ENCODE measurements at places on chromosomes 16 and 17.

DNA sequence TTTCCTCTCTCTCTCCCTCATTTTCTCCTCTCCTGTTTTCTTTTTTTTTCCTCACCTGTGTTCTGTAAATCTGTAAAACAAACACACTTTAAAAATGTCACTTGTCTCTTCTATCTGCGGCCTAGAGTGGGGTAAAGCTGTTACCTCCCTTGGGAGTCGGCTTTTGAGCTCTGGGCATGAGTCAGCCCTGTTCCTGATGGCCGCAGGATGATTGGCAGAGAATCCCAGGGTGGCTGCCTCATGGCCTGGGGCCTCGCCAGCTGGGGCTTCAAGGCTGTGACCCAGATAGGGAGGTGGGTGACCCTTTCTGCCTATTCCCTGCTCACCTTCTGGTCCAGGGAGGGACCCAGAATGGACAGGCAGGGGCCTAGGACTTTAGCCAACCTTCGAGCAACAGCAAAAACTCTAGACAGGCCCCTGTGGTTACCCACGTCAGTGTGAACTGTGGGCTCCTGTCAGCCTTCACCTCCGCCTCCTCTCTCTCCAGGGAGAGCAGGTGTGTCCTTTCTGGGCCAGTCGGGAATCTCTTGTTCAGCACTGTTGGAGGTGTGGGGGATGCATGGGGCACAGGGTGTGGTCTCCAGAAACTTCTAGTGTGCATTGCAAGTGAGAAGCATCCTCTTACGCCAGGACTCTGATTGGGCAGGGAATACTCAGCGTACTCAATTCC lies 87.4 kb downstream of the RAP1GAP2 start:
- DNase-seq, result no peak

GRCh38 chr17:45195424-45195823 lies 26.3 kb upstream of the FMNL1 start:
- no peak for DNase-seq

GRCh38 chr17:60473788-60474187 lies 51.5 kb downstream of the CHCT1 start:
- DNase-seq, result no peak

DNA sequence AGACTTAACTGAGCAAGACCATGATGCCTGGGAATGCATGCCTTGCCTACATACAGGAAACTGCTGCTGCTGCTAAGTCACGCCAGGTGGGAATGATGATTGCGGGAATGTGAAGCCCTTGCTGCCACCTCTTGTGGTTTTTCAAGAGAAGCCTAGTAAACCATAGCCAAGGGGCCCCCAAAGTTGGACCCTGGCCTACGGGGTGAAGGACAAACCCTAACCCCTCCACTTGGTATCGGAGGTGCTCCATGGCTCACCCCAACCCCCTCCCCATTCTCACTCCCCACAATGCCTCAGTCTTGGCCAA lies 233.9 kb downstream of the ZNF423 start:
- DNase-seq, result peak; percentile 10

- no peak for DNase-seq
These were observed 11.7 kb downstream of the ARL2BP start for GRCh38 chr16:57256601-57257395.

- no peak for DNase-seq
These were observed 47.2 kb downstream of the SCNN1G start for GRCh38 chr16:23229714-23230113.

GRCh38 chr17:73101031-73101430 lies 8.5 kb upstream of the SLC39A11 start:
- no peak for DNase-seq

DNA sequence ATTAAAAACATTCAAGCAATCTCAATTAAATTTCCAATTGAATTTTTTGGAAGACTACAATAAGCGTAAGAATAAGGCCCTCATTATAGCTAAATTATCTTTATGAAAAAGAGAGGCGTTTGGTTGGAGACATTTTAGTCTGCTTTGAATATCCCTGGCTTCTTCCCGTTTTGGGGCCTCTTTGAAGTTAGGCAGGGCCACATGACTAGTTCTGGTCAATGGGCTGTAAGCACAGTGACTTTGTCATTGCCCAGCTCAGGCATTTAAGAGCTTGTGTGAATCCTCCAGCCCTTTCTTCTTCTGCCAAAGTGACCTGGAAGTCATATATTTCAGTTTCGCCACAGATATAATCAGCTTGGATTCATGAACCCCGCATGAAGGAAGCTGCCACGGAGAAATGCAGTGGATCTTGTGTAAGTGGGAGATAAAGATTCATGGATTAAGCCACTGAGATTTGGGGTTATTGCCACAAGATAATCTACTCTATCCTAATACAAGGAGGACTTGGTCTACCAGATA lies 21.7 kb upstream of the UBTF start:
- DNase-seq, result no peak

DNA sequence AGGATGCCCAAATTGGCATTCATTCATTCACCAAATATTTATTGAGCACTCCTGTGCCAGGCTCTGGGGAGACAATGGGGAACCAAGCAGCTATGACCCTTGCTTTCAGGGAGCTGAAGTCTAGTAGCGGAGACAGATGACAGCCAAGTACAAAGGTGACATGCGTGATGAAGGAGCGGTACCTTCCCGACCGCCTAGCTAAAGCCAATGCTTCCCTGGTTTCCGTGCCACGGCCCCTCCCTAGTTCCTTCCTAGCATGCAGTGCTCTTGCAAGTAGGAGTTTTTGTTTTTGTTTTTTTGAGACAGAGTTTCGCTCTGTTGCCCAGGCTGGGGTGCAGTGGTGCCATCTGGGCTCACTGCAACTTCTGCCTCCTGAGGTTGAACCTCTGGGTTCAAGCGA lies 3.2 kb upstream of the SLC5A2 start:
- no peak for DNase-seq

DNA sequence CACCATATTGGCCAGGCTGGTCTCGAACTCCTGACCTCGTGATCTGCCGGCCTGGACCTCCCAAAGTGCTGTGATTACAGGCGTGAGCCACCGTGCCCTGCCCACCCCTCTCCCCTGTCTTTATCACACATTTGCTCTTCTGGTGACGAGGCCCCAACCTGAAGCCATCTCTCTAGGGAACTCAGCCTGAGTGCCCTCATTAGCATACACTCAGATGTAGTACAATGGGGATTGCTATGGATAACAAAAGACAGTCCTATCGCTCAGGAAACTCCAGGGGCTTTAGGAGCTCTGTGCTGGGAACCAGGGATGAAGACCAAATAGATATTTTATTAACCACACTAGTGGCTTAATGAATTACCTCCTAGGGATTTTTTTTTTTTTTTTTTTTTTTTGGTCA lies 100.7 kb downstream of the MARF1 start:
- DNase-seq, result no peak

DNA sequence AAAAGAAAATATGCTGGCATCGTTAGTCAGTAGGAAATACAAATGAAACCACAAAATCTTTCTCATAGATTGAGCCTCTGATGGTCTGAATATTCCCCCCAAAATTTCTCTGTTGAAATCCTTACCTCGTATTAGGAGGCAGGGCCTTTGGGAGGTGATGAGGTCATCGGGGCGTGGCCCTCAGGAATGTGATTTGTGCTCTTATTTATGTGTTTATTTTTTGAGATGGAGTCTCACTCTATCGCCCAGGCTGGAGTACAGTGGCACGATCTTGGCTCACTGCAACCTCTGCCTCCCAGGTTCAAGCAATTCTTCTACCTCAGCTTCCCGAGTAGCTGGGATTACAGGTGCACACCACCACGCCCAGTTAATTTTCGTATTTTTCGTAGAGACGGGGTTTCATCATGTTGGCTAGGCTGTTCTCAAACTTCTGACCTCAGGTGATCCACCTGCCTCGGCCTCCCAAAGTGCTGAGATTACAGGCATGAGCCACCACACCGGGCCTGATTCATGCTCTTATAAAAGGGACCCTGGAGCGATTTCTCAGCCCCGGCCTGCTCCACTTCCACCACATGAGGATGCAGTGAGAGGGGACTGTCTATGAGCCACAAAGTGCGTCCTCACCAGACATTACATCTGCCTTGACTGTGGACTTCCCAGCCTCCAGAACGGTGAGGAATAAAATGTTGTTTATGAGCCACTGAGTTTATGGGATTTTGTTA lies 53.1 kb downstream of the DNAH17 start:
- no peak for DNase-seq

DNA sequence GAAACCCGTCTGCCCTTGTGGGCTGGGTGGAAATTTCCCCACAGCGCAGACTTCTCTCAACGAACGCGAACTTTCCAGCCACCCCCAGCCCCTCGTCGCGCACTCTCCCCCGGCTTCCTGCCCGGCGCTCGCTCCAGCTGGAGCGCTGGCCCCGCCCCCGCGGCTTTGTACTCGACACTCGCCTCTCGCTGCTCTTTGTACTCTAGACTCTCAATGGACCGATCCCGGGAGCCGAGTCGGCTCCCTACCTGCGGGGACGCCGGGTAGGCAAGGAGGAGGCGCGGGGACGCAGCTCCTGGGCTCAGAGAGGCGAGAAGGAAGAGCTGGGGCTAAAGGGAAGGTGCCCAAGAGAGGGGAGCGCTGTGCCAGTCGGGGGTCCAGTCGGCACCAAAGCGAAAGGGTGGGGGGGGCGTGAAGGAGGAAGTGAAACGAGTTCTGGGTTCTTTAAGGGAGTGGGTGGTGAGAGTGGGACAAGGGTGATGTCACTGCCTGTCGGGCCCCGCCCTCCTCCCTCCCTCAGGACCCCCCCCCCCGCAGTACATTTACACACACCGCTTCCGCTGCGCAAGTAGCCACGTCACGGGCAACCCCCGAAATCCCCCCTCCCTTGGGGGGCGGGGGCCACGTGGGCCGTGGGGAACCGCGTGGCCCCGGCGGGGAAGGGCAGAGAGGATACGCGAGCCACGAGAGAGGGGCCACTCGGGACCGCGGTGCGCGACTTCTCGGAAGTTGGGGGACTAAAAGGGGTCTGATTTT lies 9.7 kb downstream of the KDM6B start:
- peak; percentile 89 for DNase-seq

GRCh38 chr16:68951991-68952877 lies 108.9 kb downstream of the TANGO6 start:
- no peak for DNase-seq

GRCh38 chr16:86307514-86307903 lies 202.8 kb upstream of the FOXF1 start:
- no peak for DNase-seq

DNA sequence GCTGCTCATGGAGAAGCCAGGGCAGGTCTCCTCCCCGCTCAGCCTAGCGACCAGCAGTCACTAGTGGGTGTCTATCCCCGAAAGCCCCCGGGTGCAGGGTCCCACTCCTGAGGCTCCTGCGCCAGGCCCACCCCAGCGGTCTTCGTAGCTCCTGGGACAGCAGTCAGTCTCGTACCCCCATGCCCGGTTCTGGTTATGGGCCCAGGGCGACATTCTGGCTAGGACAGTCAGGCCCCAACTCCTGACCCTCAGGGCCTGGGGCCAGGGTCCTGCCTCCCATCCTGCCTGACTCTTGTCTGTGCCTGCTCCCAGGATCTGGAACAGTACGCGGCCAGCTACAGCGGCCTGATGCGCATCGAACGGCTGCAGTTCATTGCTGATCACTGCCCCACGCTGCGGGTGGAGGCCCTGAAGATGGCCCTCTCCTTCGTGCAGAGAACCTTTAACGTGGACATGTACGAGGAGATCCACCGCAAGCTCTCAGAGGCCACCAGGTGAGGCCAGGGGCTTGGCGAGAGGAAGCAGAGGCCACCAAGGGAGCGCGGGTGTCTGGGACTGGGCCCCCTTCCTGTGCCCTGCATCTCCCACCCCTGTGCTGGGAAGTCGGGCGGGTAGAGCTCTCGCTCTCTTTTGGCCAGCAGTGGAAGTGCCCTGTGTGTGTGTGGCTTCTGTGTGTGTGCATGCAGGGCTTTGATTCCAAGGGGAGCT lies 2.0 kb downstream of the GPS1 start:
- peak; percentile 15 for DNase-seq

DNA sequence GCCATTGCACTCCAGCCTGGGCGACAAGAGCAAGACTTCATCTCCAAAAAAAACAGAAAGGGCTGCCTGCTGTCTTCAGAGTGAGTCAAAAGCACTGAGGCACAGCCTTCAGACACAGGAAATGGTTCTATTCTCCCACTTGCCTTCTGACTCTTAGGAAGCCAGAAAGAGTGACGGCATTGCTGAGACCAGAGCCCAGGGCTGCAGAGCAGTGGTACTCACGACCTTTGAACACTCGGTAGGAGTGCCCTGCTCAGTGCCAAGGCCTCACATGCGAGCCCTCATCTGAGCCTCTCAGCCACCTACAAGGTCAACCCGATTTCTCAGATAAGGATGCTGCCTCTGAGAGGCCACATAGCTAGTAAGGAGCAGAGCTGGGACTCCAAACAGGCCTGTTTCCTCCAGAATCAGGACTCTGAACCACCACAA lies 3.5 kb upstream of the ITGAE start:
- DNase-seq, result no peak

DNA sequence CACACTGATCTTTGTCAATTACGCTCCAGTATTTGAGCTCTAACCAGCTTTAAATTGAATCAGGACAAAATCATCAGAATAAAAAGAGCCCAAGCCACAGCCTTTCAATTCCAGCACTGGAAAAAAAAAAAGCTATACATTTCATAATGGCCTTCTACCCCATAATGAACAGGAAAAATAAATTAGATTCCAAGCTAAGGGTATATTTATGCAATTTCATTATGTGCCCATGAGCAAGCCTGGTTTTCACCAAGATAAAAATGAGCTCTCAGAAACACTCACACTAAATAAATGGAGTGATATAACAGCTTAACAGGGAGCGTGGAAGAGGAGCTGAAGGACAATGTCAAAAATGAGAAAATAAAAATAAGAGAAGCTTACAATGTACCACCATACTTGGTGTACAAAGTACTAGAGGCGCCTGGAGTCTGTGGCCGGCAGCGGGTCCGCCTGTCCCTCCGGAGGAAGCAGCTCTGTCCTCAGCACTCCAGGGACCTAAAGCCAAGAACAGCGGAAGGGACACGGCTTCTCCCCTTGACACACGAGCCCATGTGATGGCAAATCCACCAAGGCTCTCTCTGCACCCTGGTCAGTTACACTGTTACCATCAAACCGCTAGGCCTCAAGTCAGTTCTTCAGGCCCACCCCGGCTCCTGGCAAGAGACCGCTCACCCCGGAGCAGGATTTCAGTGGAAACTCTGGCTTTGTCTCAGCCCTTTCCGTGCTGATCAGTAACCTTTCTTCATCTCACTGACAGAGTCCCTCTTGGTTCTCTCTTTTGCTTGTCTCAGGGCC lies 69.6 kb downstream of the RBFOX3 start:
- DNase-seq, result no peak

GRCh38 chr17:76783146-76783545 lies 45.2 kb downstream of the MFSD11 start:
- DNase-seq, result no peak

GRCh38 chr16:27225536-27226360 lies 22.4 kb downstream of the KDM8 start:
- DNase-seq, result no peak

GRCh38 chr16:84754956-84755672 lies 55.3 kb downstream of the USP10 start:
- DNase-seq, result no peak

DNA sequence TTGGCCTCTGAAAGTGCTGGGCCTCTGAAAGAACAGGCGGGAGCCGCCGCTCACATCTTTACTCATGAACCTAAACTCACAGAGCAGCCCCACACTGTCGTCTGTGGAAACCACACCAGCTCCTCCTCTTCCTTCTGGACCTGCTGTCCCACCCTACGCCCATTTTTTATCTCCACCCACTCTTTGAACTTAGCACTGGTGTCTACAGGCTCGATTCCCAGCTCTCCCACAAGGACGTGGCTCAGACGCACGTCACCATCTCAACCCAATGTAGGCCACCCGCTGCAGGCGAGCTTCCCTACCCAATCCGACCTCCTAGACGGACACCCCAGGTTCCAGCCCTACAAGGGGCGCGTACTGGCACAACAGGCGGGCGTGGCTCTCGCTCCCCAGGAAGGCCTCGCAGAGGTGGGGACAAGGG lies 62.2 kb downstream of the NXN start:
- DNase-seq, result no peak

GRCh38 chr17:83078378-83079351 lies 744 bp upstream of the METRNL start:
- DNase-seq, result peak; percentile 51
